ENCODE measurements at places on chromosomes 1 and 21. TPM values are rescaled to one million over a fixed set of nuclear protein-coding genes. Genes with fewer than 3 reads are reported as not detected.

Gene MYOG
- not detected for total RNA-seq

Gene USP21
- total RNA-seq = 15.7 TPM

GRCh38 chr1:93707956-93708355 lies 26.3 kb upstream of the BCAR3 start:
- DNase-seq = no peak

Gene TMIGD3
- not detected for total RNA-seq

Gene HLX
- total RNA-seq = 0.62 TPM

GRCh38 chr1:76084029-76084627 lies 9.6 kb downstream of the ST6GALNAC3 start:
- DNase-seq = no peak

- DNase-seq = no peak
Measured at GRCh38 chr1:174954671-174955669, 44.8 kb upstream of the CACYBP start.

Gene F5
- total RNA-seq = not detected

GRCh38 chr21:45836694-45837670 lies 144.6 kb upstream of the COL6A1 start:
- DNase-seq = no peak

DNA sequence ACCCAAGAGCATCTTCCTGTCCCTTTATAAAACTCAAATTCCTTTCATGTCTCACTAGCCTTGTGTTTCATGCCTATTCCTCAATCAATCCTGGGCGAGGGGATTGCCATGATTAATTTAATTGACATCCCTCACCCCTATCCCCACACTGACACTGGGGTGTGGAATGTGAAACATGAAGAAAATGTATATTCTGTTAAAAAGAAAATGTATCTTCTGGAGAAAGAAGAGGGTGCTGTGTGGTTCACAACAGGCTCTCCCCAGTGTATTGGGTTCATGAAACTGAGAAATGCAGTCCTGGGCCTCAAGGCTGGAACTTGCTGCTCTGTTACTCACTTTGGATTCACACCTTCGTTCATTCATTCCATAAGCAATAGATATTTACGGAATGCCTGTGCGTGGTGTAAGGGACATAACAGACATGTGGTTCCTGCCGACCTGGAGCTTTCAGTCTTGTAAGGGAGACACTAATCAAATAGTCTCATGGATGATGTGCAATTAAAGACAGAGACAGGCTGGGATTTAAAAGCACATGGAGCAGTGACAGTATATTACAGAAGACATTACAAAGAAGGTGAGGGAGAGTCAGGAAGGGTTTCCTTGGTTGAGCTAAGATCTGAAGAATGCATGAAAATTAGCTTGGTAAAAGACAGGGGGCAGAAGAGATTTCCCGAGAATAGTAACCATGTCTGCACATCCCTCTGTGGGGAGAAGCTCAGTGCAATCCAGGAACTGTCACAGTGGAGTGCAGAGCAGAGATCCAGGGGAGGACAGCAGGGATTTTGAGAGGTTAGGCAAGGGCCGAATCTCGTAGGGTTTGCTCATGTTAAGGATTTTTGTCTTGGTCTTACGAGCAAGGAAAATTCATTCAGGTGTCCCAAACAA lies 32.1 kb downstream of the SERTAD4 start:
- DNase-seq = no peak

DNA sequence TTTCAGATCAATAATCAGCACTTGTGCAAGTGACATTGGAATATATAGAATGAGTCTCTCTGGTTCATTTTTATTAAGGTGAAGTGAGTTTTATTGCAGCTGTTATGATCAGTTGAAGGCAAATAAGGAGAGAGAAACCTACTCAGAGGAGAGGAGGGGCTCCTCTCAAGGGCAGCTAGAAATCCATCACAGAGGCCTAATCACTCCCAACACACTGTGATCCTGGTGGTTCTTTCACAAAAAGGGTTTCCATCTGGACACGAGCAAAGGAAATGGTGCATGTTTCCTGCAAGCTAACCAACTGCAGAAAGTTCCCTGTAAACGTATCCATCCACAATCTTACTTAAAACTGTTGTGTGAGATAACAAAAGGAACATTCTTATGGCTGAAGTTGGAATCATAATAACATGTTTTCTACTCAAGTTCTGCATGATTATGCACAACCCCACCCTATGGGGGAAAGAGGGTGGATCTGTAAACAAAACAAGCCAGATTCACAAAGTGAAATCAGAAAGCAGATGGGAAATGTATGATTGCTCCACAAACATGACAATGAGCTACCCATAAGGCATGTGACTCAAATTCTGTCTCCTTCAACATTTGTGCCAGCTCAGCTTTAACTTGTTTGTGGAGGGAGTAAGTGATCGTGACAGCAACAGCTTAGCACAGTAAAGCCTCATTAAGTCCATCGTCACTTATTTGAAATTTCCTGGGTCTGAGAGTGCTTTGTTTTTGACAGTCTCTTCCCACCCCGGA lies 141.2 kb upstream of the ST6GALNAC5 start:
- DNase-seq = no peak

DNA sequence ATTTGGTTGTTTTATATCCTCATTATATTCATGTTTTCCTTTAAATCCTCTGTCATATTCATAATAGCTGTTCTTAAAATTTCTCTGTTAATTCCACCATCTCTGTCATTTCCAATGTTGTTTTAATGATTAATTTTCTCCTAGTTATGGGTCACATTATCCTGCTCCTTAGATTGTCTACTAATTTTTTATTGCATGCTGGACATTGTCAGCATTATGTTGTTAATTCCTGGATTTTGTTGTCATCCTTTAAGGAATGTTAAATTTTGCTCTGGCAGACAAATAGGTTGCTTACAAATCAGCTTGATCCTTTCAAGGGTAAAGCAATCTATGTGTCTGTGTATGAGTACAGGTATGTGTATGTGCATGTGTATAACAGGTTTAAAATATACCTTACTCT lies 393.8 kb upstream of the POU3F1 start:
- DNase-seq = no peak

DNA sequence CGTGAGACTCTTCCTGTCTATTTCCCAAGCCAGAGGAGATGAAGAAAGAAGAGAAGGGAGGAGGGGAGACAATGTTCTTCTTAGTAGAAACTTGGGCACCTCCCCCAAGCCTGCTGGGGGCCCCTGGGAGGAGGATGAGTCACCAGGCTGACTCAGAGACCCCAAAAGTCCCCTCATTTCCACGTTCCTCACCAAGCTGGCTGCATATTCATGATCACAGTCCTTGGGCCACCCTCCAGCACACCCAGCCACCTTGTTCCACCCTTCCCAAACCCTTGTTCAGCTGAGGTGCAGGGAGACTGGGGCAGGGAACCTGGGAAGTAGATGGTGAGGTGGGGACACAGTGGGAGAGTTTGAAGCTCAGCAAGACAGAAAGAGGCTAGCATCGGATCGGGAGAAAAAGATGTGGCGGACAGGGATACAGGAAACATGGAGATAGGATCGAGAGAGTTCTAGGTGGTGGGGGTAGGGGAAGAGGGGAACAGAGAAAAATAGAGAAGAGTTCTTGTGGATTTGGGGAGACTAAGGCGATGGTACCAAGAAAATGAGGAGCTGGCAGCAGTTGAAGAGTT lies 712 bp downstream of the RAB13 start:
- no peak for DNase-seq

- no peak for DNase-seq
Measured at GRCh38 chr1:1550591-1551432, 10.4 kb upstream of the TMEM240 start.

DNA sequence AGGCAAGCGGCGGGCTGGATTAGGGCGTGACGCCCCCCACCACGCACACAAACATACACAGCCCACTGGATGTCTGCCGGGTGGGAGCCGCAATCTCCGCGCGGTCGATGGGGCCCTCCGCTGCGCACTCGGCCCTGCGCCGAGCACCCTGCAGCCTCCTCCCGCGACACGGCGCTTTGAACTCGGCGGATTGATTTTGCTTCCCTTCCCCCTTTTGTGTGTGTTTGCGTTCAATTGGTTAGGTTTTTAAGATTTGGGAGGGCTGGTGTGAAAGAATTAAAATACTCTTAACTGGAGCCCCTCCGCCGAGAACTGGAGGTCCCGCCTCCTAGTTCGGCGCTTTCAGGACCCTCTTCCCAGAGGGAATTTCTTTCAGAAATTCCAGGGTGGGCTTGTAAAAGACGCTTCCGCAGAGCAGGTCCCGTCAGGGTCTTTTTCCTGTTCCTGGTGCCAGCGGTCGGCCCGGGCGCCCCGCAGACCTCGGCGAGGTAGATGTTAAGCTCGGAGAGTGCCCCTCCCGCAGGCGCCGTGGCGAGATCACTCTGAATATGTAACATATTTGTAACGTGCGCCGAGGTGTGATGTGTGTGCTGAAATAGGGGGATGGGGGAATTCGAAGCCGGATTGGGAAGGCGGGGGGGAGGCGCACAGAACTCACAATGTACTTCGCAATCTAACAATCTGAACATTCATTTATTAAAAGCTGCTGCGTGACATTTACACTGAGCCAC lies 8.0 kb upstream of the BARHL2 start:
- DNase-seq = no peak

GRCh38 chr1:25990702-25991395 lies 7.0 kb downstream of the PAFAH2 start:
- no peak for DNase-seq

Gene KIAA0040
- 0.75 TPM for total RNA-seq

DNA sequence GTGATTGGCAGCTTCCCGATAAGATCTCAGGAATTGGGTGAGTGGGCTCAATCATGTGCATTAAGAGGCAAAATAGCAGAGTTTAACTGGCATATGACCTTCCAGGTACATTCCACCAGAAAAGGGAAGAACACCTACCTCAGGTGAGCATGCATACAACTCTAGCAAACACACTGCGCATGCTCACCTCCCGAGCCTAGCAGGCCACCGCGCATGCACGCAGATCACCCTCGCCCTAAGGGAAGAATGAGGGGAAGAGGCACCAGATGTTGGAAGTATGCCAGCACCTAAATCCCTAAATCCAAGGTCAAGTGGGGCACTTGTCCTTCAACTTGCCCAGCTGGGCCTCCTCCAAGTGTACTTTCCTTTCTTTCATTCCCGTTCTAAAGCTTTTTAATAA lies 23.6 kb upstream of the CBR3 start:
- DNase-seq = no peak

Gene FAM72A
- total RNA-seq = 2.3 TPM

GRCh38 chr1:25863486-25864262 lies 4.4 kb upstream of the AUNIP start:
- DNase-seq = no peak

DNA sequence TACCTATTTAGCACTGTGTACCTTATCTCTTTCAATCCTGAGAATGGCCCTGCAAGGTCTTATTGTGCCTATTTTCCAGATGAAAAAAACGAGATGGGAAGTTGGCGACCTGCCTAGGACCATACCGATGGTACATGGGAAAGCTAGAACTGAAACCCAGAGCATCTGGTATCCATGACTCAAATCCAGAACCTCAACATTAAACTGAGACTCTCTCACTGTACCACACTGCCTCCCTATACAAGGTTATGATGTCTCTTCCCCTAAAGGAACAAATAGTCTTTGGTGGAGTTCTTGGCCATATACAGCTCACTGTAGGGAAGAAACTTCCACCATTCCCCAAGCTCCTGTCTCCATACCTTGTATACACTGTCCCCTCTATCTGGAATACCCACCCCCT lies 110.7 kb downstream of the TNR start:
- DNase-seq = no peak

Gene HHIPL2
- total RNA-seq = not detected

DNA sequence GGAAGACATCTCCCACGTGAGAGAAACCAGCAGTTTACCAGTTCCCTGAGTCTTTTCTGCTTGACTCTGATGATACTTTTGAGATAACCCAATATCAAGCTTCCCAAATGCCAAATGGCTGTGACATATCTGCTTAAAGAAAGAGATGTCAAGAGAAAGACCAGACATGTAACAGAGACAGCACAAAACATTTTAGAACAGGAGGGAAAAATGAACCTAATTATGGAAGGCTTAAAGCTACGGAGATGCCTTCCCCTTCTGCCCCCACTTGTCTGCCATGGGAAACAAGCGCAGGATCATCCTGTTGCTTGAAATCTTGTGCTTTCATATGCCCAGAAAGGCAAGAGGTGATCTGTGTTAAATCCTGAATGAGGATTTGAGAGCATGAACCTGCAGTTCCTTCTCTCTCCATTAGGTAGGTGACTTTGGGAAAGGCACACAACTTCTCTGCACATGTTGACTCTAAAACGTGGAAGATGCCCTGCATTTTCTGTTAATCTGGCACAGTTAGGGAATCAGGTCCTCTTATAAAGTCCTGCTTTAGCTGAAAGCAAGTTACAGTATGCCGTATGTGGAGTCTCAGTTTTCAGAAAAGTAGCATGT lies 46.7 kb upstream of the MTR start:
- no peak for DNase-seq

DNA sequence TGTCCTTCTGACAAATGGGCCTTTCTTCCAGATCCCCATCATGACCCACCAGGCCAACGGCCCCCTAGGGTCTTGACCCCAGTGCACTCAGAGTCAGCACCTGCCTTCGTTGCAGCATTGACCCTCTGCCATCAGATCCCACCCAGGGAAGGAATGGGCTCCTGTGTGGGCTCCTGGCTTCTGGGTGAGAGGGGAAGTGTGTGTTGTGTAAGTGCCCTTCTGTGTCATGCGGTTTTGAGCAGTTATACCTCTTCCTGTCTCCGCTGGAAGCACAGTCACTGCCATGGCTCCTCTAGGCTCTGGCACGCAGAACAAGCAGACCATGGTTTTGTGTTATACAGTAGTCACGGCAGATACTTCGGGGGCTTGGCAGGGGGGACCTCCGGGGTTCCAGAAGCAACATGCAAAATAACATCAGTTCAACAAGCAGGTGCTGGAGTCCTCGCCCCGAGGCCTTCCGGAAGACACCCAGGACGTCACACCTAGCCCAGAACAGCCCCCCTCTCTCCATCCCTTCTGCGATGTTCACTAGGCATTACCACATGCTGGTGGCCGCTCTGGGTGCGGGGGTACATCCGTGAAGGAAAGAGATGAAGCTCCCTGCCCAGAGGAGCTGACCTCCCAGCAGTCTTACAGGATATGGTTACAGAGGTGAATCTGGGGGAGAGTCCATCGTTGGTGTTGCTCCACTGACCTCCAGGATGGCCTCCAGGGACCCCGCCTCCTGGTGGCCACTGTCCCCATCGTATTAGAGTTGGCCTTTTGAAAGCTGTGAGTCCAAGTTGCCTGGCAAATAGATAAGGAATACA lies 17.4 kb upstream of the KCNAB2 start:
- no peak for DNase-seq

Gene CFHR5
- not detected for total RNA-seq

Gene OR2L13
- total RNA-seq = not detected
